Omental fat pad (tissue), 4 donors: ENCODE measurements at places on chromosomes 7 and 10.

DNA sequence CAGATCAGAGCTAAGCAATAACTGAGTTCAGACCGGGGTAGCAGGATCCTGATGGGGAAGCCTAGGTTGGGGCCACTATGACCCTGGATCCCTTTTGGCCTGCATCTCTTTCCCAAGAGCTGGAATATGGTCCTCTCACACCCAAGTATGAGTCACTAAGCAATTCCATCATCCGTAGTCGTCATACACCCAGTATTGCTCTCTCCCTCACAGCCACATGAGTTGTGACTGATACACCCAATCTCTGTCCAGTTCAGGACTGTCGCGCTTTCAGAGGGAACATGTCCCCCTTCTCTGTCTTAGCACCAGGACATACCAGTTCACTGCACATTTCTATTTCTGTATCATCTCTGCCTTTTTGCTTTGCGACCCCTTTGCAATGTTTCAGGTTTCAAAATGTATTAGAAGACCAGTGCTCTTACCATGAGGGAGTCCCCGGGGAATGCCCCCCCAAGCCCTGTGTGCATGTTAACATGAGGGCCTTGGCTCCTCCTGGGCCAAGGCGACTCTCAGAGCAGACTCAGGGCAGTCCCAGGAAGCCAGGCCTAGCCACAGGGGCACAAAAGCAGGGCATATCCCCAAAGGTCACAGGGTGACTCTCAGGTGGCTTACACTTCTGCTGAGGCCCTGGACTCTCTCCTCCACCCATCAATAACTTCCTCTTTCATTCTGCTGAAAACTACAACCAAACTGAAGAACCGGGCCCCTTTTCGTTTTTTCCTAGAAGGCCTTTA lies 75.3 kb upstream of the SAMD8 start:
- DNase-seq: no peak

DNA sequence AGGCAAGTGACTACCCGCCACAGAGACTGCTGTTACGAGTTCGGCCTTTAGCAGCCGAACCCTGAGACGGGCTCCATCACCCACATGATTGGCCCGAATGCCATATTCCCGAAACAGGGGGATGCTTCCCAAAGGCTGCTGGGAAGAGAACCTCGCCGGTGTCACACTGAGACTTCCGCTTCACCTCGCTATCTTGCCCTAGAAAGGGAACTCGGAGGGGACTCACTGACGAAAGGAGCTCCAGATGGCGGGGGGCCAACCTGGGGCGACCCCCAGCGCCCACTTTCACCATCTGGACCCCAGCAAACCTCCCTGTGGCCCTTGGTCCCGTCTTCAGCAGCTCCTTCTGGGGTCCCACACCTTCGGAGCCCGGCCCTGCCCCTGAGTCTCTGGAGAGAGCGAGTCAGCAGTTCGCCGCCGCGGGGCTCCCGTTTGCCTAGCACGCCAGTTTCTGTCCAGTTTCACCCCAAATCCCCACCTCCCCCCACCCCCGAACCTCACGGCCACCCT lies 529 bp downstream of the HPS1 start:
- DNase-seq: no peak

DNA sequence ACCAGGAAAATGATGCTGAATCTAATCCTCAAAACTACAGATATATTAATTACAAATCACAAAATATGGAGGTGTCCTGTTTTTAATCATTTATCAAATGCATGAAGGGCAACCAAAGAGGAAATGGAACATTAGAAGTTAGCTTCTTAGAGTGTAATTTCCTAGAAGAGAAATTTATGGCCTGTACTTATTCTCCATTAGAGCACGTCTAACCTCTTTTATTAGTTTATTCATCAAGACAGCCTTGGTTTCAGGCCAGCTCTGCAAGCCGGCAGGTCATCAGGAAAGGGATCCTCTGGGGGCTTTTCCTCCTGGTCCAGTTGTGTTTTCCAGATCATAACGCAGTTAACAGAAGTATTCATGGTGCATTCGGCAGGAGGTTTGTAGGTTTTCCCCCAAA lies 517.6 kb downstream of the KCNMA1 start:
- no peak for DNase-seq

DNA sequence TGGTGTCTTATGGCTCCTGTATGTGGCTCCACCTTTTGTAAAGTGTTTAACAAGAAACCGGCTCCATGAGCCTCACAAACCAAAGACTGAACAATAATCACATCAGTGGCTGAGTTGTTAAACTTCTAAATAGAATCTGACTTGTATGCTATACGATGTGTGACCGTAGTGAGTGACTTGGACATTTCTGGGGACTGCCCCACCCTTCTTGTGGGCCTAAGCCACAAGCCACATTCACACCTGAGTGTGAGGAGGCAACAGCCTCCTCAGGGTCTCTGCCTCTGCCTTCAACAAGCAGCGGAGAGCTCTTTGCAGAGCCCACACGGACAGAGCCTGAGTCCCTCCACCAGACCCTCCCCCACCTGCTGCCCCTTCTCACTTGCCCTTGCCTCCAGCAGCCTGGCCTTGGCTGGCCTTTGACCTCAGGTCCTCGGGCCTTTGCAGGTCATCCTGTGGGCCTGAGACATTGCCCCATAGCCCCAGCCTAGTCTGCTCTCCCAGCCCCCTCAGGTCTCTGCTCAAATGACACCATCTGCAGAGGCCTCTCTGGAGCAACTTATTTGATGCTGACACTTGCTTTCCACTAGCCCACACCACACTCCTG lies 156.8 kb upstream of the TNS3 start:
- no peak for DNase-seq

DNA sequence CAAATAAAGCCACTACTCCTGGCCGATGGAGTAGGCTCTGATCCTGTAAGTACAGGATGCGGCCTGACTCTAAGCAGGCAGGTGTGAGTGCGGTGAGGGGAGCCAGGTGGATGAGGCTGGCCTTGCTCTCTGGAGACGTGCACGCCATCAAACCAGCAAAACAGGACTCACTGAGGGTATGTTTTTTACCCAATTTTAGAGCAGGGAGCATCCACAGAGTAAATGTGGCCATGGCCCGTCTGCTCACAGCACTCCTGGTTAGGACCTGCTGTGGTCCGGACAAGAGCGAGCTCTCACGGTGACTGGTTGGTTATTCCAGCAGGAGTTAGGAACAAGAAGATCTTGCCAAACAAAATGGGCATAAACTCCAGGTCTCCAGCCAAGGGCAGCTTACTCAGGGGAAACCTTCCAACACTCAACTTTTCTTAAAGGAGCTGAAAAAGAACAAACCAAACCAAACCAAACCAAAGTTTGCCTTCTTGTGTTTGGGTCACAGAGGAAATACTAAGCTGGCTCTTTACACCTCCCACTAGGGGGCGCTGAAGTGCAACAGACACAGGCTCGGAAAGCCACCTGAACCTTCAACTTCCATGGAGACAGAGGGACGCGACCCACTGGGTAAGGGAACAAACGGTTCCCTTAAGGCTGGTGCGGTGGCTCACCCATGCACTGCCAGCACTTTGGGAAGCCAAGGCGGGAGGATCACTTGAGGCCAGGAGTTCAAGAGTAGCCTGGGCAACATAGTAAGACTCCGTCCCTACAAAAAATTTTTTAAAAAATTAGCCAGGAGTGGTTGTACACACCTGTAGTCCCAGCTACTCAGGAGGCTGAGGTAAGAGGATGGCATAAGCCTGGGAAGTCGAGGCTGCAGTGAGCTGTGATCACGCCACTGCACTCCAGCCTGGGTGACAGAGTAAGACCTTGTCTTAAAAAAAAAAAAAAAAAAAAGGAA lies 122.4 kb downstream of the CLEC2L start:
- peak; percentile 76 for DNase-seq

GRCh38 chr10:90985321-90985933 lies 64.5 kb upstream of the ANKRD1 start:
- no peak for DNase-seq

DNA sequence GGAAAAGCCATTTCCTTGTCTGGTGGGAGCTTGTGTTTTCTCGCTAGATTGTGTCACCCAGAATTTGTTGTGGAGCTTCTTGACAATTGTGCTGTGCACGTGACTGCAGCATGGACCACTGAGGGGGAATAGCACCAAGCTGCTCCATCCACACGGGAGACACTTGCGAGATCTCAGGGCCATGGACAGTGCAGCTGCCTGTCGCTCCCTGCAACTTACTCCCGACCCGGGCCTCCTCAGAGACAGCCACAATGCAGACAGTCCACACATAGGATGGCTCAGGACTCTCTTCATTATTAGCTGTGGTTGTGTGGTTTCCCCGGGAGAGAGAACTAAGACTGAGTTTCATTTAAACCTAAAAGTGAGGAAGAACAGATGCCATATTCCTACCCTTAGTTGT lies 673.2 kb upstream of the GALNT17 start:
- DNase-seq: no peak

GRCh38 chr7:2983586-2983985 lies 60.1 kb downstream of the CARD11 start:
- DNase-seq: no peak

DNA sequence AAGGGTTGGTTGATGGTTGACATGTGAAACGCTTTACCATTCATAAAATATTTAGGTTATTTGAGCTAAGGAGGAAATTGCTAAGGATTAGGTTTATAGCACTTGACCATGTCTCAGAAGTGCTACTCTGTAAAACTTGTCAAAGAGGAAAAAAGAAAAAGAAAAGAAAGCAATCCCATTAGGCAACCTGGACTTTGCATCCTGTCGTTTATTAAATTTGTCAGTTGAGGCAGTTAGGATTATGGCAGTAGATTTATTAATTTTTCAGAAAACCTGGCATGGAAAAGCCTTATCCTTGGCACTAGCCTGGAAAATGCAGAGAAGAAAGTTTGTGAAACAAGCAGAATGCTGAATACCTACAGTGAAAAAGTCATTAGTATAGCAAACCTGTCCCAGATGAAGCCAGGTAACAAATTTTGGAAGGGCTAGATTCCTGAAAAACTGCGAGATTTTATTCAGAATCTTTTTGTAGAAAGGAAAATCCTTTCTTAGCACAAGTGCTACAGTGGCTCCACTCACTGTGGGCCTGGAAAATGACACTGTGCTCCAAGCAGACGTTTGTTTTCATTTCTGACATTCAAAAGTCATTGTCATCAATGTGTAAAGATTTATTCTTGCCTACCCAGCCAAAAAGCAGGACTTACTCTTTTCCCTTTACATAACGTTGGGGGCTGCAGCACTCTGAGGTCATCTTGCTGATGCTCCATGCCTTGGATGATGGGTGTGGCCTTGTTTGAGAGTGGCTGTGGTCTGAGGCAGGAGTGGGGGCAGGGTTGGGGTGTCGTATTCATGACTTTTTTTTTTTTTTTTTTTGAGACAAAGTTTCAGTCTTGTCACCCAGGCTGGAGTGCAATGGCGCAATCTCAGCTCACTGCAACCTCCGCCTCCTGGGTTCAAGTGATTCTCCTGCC lies 664.9 kb downstream of the SUGCT start:
- no peak for DNase-seq

- no peak for DNase-seq
Measured at GRCh38 chr10:74485283-74485682, 334.3 kb downstream of the ADK start.

GRCh38 chr10:133277993-133278576 lies 1.4 kb upstream of the ADAM8 start:
- no peak for DNase-seq

GRCh38 chr7:26135076-26135475 lies 16.9 kb upstream of the NFE2L3 start:
- no peak for DNase-seq

GRCh38 chr7:127571741-127572505 lies 13.5 kb downstream of the GCC1 start:
- no peak for DNase-seq
